ENCODE measurements at places on chromosomes 12 and 14. TPM values are rescaled to one million over a fixed set of nuclear protein-coding genes. Genes with fewer than 3 reads are reported as not detected.

- no peak for DNase-seq
Measured at GRCh38 chr12:68904351-68904962, 28.5 kb downstream of the CPM start.

DNA sequence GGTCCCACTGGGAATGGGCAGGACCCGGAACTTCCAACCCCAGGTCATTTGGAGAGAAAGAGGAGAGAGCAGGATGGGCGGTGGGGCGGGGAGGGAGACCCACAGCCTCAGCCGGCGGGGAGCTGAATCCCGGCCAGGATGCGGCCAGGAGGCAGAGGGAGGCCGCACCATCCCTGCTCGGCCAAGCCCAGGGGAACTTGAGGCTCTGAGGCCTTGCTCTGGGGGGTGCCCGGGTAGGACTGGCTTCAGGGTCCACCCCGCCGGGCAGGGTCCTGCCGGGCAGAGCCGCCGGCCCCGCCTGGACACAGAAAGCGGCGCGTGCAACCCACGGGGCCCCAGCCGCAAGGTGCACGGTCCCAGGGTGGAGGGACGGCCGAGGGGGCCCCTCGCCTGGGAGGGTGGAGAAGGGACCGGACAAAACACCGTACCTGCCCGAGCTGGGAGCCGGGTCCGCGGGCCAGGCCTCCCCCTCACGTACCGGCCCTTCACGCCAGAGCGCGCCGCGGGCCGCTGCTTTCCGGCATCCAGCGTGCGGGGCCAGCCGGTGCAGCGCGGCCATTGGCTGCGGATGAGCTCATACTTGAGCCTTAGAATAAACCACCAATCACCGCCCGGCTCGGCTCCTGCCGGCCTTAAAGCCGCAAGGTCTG is at the start of gene RPS6KL1:
RPS6KL1 (minus strand) TSS at position 509 of the 650 bp plus-strand sequence. CDS start 1,719 bp downstream, outside the sequence.
- peak; percentile 93 for DNase-seq

DNA sequence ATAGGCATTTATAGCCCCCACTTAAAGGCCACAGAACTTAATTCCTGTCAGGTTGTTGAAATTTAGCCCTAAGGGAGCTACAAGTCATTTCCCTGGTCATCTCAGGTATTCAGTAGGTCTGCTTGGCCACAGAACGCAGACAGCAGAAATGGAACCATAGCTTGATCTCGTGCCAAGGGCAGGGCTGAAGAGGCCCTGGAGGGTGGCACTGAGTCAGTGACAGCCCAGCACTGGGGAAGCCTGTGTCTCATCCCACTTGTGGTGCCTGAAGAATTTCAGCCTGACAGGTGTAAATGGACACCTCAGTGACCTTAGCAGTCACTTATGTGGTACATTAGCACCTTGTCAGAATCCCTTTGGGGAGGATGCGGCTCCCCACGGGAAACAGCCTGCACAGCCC is 6.6 kb downstream of the PRKAB1 start:
- no peak for DNase-seq

SERPINA1 gene
- 7.7 TPM for total RNA-seq

DNA sequence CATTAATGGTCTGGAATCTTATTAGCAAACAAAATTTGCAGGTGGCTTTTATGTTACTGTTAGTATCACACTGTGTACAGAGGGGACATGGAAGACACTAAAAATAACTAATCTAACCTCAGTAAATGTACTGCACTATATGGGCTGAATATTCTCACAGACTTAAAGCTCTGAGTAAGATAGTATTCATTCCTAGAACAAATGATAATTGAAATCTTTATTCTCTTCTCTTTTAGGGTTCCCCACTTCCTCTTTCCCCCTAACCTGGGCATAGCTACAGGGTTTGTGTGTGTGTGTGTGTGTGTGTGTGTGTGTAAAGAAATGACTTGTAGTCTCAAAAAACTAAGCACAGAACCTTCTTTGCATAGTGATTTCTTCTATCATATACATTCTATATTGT is 21.4 kb upstream of the HECTD1 start:
- DNase-seq, result no peak

Measured in left ventricle myocardium superior (tissue), 1 donor.